Esophagus muscularis mucosa (tissue), 4 donors: ENCODE measurements at places on chromosomes 11 and 22.
A peak's percentile ranks its signal among the peaks of the same experiment; 100 is the strongest.

- no peaks in the 10 kb centered on the region for H3K27me3 ChIP-seq
- H3K4me3 ChIP-seq, result no peak overlapping the region
- H3K27ac ChIP-seq, result no peak overlapping the region
- H3K4me1 ChIP-seq, result peaks cover 39% of the 10 kb centered on the region
- DNase-seq, result no peak
Measured at GRCh38 chr11:11505190-11505589, 116.6 kb downstream of the GALNT18 start.

DNA sequence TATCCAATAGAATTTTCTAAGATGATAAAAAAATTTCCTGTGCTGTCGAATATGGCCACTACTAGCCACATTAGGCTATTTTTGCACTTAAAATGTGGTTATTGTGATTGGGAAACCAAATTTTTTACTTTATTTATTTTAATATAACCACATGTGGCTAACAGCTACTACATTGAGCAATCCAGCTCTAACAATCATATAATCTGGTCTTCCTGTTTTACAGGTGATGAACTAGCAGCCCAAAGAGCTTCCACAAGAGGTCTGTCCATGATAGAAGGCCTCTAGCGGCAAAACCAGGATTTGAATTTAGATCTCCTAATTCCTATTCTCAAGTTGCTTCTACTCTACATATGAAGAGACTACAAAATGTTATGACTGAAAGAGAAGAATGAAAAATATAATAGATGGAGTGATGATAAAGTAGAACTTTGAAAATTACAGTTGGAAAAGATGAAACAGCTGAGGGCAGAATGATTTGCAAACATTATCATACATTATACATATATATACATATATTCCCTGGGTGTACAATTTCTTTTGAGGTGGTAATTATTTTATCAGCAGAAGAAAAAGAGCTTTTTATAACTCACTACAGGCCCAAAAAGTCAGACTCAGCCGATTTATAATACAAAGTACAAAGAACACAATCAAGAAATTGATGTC is 363.5 kb upstream of the PITPNB start:
- H3K4me3 ChIP-seq, result no peak overlapping the region
- no peak for DNase-seq
- H3K27me3 ChIP-seq, result no peaks in the 10 kb centered on the region
- no peak overlapping the region for H3K27ac ChIP-seq
- H3K36me3 ChIP-seq, result no peaks in the 10 kb centered on the region

DNA sequence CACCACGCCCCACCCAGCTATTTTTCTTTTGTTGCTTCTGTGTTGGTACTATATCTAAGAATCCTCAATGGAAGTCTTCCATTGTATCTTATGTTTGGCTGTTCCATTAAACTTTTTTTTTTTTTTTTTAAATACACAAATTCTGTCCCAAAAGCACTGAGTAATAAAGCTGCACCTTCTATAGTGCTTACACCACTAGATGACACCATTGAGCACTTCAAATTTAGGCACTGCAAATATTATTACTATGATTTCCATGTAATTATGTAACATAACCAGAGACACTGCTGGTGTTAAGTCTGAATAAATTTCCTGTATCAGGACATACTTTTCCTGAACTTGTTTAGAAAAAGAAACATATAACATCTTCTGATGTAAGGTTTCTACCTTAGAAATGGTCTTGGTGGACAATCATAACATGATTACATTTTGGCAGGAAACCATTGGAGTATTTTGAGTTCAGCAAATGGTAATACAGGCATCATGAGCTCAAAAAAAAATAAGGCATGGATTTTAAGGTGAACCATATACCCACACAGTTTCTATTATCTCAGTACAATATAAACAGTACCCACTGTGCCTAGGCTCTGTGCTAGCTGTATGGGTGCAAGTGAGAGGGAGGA is 110.5 kb downstream of the ATG16L2 start:
- no peak overlapping the region for H3K27ac ChIP-seq
- H3K27me3 ChIP-seq, result no peaks in the 10 kb centered on the region
- no peak overlapping the region for H3K4me3 ChIP-seq
- H3K36me3 ChIP-seq, result no peaks in the 10 kb centered on the region
- H3K4me1 ChIP-seq, result peaks cover 12% of the 10 kb centered on the region

DNA sequence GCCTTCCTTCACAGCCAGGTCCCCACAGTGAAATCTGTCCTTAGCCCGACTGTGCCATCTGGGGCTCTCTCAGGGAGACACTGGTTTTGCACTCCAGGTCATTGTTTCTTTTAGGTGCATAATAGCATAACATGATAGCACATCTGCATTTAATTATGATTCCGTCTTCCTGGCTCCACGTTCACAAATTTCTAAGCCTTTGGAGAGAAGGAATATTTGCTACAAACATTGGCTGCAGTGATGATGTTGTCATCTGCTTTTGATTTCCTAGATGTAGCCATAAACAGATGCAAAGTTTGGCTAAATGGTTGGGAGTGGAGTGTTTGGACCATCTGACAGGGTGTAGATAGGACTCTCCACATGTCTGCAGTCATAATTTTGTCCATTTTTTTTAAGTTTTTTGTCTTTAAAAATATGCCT is 12.0 kb upstream of the CAT start:
- no peaks in the 10 kb centered on the region for H3K36me3 ChIP-seq
- no peak overlapping the region for H3K27ac ChIP-seq
- H3K4me3 ChIP-seq, result no peak overlapping the region
- H3K4me1 ChIP-seq, result peaks cover 5% of the 10 kb centered on the region
- no peaks in the 10 kb centered on the region for H3K27me3 ChIP-seq

DNA sequence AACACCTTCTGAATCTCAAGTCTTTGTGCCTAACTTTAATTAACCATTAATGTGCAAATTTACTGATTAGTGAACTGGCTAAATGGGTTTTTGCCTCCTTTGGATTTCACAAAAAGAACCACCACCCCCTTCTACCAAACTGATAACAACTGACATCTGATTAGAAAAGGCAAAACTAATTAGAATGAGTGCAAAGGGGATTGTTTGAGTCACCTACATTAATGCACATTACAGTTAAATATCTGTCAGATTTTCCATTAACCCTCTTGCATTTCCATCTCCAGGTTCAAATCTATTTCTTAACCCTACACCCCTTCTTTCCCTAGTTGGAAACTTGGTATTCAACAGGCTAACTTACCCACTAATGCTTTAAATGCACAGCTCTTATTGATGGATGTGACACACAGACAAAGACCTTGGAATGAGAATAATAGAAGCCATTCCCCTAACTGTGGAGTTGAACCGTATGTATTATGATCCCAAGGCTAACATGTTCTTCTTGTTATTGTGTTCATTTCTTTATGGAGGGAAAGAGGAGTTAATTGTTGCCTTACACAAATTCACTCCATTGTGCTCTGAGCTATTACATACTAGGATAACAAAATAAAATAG is 161.5 kb upstream of the MTMR2 start:
- no peak overlapping the region for H3K4me3 ChIP-seq
- no peak overlapping the region for H3K27ac ChIP-seq
- no peaks in the 10 kb centered on the region for H3K36me3 ChIP-seq
- DNase-seq, result no peak
- no peaks in the 10 kb centered on the region for H3K27me3 ChIP-seq

GRCh38 chr22:27311698-27312550 is 489.6 kb downstream of the MN1 start:
- no peak overlapping the region for H3K27ac ChIP-seq
- H3K27me3 ChIP-seq, result no peaks in the 10 kb centered on the region
- H3K36me3 ChIP-seq, result no peaks in the 10 kb centered on the region
- no peaks in the 10 kb centered on the region for H3K4me1 ChIP-seq
- no peak overlapping the region for H3K4me3 ChIP-seq
- no peak for DNase-seq

GRCh38 chr11:26028393-26028911 is 303.5 kb upstream of the ANO3 start:
- no peak overlapping the region for H3K27ac ChIP-seq
- H3K4me3 ChIP-seq, result no peak overlapping the region
- no peaks in the 10 kb centered on the region for H3K36me3 ChIP-seq
- H3K4me1 ChIP-seq, result no peaks in the 10 kb centered on the region
- H3K27me3 ChIP-seq, result no peaks in the 10 kb centered on the region
- DNase-seq, result no peak

DNA sequence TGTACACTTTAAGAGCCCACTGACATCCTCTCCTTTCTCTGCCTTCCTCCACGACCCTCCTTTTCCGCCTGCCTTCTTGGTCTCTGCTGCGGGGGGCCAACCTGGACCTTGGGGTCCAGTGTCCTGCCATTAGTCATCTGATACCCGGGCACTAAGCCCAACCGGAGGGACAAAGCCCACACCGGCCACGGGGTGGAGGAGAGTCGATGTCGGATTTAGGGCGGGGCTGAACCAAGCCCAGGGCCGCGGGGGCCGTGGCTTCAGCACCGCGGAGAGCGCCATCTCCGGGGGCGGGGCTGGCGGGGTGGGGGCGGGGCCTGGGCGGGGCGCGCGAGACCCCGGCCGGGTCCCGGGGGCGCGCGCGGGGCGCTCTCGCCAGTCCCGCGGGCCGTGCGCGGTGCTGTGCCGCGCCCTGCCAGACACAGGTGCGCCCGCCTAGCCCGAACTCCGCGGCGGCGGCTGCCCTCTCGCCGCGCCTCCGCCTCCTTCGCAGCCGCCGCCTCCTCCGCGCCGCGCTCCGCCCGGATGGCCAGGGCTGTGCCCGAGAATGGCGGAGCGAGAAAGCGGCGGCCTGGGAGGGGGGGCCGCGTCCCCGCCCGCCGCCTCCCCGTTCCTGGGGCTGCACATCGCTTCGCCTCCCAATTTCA is at the start of gene MAPK8IP1:
MAPK8IP1 (plus strand) TSS at position 378 of the 647 bp plus-strand sequence; CDS start at position 548, 170 bp downstream.
- peak within 1 kb of the TSS; percentile 74 for H3K4me3 ChIP-seq
- no peaks in the 10 kb centered on the region for H3K27me3 ChIP-seq
- peaks cover 12% of the 10 kb centered on the region for H3K4me1 ChIP-seq
- DNase-seq, result no peak
- H3K36me3 ChIP-seq, result peaks cover 16% of the 10 kb centered on the region

GRCh38 chr22:36084717-36085116 is 56.1 kb upstream of the RBFOX2 start:
- H3K4me3 ChIP-seq, result no peak overlapping the region
- no peak for DNase-seq
- no peaks in the 10 kb centered on the region for H3K36me3 ChIP-seq
- H3K27ac ChIP-seq, result no peak overlapping the region
- no peaks in the 10 kb centered on the region for H3K4me1 ChIP-seq

DNA sequence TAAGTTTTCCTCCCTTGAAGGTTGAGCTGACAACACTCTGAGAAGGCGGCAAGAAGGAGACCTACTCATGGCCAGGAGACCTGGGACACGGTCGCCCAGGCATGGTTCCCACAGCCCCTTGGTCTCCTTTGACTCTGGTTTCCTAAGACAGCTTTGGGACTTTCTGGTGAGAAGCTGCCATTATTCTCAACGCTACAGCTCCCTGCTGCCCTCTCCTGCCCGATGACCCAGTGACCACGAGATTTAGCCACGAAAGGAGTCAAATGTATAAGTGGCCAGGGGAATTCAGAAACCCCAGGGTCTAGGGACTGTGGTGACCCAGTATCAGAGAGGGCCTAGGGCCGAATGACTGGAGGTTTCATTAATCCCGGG is 699 bp upstream of the SDF2L1 start:
- no peaks in the 10 kb centered on the region for H3K27me3 ChIP-seq
- H3K4me1 ChIP-seq, result peaks cover 16% of the 10 kb centered on the region
- DNase-seq, result no peak
- peak overlapping the region; percentile 73 for H3K4me3 ChIP-seq
- peaks cover 5% of the 10 kb centered on the region for H3K36me3 ChIP-seq

- H3K4me3 ChIP-seq, result no peak overlapping the region
- H3K27me3 ChIP-seq, result no peaks in the 10 kb centered on the region
- no peaks in the 10 kb centered on the region for H3K4me1 ChIP-seq
- DNase-seq, result no peak
Measured at GRCh38 chr11:80873310-80873999, 1432.6 kb upstream of the TENM4 start.

DNA sequence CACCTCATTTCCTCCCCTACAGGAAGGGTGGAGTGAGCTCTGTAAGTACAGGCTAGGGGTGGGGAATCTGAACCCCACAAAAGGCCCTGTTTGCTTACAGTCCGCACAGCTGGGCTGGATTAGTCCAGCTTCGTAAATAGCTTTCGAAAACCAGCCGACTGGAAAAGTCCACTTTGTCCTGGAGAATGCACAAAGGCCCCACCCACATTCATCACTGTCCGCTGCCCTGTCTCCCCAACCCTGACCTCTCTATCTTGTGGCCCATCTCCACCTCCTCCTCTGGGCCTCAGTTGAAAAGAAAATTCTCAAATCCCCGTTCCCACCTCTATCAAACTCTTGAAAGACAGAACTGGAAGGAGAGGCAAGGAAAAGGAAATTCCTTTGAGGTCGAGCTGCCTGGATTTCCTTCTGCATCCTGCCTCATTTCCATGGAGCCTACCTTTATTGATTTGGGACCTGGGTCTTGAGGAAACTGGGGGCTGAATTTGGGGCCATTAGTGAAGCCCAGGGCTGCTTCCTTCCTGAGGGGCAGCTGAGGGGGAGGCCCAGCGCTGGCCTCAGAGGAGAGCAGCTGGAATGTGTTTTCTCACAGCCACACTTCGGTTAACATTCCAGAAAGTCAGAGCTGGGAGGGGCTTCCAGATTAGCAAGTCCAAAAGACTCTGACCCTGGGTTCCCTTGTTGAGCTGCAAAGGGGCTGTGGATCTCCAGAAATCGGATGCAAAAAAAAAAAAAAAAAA is 147.6 kb downstream of the FBXO7 start:
- H3K27me3 ChIP-seq, result no peaks in the 10 kb centered on the region
- DNase-seq, result no peak
- peak overlapping the region; percentile 6 for H3K4me3 ChIP-seq

- no peak for DNase-seq
- H3K27ac ChIP-seq, result no peak overlapping the region
- H3K4me3 ChIP-seq, result no peak overlapping the region
Measured at GRCh38 chr22:40118979-40119378, 58.7 kb upstream of the TNRC6B start.

- H3K4me1 ChIP-seq, result no peaks in the 10 kb centered on the region
- no peaks in the 10 kb centered on the region for H3K36me3 ChIP-seq
- H3K27ac ChIP-seq, result no peak overlapping the region
- no peak for DNase-seq
- H3K27me3 ChIP-seq, result no peaks in the 10 kb centered on the region
- no peak overlapping the region for H3K4me3 ChIP-seq
Measured at GRCh38 chr11:104594228-104594958, 303.9 kb downstream of the CASP12 start.

DNA sequence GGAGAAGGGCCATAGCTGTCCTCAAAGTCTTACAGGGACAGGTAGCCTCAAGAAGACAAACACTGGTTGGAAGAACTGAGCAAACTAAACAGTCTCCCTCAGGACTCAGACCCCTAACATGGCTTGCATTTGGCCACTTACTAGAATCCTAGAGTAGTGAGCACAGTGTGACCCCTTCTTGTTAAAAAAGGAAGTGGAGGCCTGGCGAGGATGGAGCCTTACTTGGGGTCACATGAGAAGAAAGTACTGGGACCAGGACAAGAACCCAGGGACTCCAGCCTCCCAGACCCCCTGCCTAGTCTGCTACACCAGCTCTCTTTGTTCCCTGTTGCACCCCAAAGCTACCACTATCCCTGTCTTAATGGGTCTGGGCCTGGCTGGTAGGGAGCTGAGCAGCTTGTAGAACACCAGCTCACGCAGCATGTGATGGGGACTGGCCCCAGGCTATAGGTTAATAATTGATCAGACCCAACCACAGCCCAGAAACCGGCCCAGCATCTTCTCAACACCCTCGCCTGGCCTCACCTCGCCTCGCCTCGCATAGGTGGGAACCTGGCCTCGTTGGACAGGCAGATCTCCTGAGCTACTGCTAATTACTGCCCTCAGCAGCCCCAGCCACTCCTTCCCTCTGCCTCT is 17.6 kb downstream of the DGAT2 start:
- no peaks in the 10 kb centered on the region for H3K27me3 ChIP-seq
- DNase-seq, result no peak
- H3K36me3 ChIP-seq, result no peaks in the 10 kb centered on the region
- H3K4me3 ChIP-seq, result no peak overlapping the region
- H3K4me1 ChIP-seq, result no peaks in the 10 kb centered on the region
- no peak overlapping the region for H3K27ac ChIP-seq
